ENCODE measurements at places on chromosomes 6 and 20.

- DNase-seq, result no peak
Observed at GRCh38 chr20:56764671-56765070, 135.6 kb downstream of the TFAP2C start.

DNA sequence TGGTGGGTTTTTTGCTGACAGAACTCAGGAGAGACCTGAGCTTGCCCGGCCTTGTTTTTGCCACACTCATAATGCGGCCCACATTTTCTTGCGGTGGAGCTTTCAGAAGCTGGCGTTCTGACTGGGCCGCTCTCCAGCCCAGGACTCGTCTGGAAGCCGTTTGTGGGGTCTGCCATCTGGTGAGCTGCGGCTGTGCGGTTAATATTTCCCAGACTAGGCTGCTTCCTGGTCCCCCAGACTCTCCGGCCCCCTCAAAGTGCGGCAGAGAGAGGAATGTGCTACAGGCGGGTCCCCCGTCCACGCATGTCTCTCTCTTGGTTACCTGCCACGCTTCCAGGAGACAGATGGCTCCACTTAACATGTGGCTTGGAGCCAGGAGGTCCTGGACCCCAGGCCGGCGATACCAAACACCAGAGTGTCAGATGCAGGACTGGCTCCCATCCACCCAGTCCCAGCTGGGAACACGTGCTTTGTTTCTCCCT lies 128.9 kb upstream of the PMEPA1 start:
- peak; percentile 97 for DNase-seq

- DNase-seq, result peak; percentile 60
Observed at GRCh38 chr20:49690899-49691620, 22.6 kb downstream of the B4GALT5 start.

DNA sequence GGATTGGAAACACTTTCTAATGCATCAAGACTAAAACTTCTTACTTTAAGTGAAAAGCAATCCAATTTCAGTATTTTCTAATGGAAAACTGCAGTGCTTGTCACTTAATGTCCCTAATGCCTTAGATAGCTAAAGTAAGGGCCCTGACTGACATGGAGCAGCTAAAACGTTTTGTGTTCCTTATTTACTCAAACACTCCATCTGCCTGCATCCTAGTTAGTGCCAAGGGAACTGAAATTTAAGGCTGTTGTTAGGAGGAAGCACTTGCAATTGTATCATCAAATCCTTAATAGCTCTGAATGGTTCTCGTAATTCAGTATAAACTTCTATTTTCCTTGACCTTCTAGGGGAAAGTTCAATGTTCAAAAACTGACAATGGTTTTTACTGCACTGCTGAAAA lies 127.4 kb downstream of the GJA10 start:
- DNase-seq, result no peak

DNA sequence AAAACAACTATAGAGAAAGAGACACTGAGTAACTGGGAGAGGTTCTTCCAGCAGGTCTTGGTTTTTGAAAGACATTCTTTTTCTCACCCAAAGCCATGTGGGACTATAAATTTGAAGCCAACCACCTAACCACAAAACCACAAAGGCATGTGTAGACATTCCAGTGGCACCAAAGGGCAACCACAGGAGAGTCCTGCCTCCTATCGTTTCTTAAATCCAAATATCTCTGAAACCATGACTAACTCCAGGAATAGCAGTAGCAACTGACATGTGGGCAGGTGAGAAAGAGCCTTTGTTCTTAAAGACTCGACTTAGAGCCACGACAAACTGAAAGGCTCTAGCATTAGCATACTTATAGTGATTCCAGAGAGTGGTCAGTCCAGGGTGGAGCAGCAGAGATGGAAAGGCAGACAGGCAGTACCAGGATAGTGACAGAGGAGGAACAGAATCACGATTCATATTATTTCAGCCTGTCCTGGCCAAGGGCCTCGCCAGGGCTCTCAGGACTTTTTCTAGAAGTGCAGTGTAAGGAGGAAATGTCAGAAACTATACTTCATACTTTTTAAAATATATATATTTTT lies 9.4 kb upstream of the COL9A1 start:
- peak; percentile 89 for DNase-seq

DNA sequence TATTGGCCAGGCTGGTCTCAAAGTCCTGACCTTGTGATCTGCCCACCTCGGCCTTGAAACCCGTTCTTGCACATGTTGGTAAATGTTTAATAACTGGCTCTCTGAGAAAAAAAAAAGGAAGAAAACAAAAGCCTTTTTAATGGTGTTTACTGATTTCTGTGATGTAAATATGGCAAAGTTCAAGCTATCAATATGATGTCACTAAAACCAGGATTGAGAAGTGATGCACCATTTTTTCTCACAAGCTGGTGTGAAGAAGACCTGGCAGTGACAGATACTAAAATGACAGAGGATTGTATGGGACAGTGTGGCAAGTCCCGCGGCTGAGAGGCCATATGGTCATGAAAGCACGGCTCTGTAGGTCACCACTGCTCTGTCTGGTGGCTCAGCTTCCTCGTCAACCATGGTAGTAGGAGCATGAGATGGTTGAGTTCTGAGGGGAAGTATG lies 196.3 kb upstream of the SUPT3H start:
- DNase-seq, result no peak

GRCh38 chr6:37897321-37897720 lies 77.8 kb downstream of the ZFAND3 start:
- DNase-seq, result peak; percentile 55

GRCh38 chr6:7535498-7535897 lies 6.0 kb upstream of the DSP start:
- peak; percentile 78 for DNase-seq

GRCh38 chr6:165096209-165096608 lies 213.2 kb downstream of the C6orf118 start:
- no peak for DNase-seq

GRCh38 chr6:82363428-82364086 lies at the start of gene TPBG:
Gene TPBG, plus strand, starts transcription at chr6:82363817. Its CDS starts 1,145 bp downstream, at chr6:82364962.
- peak; percentile 91 for DNase-seq

DNA sequence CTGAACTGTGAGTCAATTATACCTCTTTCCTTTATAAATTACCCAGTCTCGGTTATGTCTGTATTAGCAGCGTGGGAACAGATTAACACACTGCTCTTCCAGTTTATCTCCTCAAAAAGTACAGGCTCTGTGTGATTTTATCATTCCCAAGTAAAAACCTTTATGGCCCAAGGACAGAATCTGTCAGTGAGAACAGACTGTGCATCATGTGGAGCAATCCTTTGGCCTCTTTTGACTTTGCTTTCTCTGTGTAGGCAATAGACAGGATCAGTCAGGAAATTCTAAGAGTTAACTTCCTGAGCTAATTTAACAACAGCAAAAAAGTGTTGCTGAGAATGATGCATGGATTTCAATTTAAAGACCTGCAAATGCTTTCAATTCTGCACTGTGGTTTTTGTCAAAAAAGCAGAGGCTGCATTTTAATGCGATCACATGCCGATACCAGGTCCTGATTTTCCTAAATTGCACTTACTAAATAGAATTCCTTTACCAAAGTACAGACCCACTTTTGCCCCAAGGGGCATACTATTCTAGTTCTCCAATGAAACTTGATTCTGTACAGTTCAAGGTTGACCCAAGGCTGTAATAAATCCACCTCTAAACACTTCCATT lies 246.7 kb upstream of the MARCKS start:
- no peak for DNase-seq

DNA sequence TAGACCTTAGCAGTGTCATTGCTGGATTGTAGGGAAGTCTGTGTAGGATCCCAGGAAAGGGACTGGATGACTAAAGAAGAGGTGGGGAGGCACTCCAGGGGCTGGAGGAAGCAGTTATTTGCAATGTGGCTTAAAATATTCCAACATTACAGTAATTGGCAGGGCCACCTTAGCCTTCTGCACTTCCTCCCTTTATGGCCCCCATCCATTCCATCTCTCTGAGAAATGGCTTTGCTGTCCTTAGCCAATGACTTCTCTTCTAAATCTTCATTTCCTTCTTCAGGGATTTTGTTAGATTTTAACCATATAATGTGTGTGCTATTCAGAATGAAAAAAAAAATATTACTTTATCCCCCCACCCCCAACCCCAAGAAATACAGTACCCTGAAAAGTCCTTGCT lies 6.4 kb downstream of the ADGRF5 start:
- no peak for DNase-seq

GRCh38 chr6:85396159-85396808 lies 53.6 kb upstream of the NT5E start:
- no peak for DNase-seq

DNA sequence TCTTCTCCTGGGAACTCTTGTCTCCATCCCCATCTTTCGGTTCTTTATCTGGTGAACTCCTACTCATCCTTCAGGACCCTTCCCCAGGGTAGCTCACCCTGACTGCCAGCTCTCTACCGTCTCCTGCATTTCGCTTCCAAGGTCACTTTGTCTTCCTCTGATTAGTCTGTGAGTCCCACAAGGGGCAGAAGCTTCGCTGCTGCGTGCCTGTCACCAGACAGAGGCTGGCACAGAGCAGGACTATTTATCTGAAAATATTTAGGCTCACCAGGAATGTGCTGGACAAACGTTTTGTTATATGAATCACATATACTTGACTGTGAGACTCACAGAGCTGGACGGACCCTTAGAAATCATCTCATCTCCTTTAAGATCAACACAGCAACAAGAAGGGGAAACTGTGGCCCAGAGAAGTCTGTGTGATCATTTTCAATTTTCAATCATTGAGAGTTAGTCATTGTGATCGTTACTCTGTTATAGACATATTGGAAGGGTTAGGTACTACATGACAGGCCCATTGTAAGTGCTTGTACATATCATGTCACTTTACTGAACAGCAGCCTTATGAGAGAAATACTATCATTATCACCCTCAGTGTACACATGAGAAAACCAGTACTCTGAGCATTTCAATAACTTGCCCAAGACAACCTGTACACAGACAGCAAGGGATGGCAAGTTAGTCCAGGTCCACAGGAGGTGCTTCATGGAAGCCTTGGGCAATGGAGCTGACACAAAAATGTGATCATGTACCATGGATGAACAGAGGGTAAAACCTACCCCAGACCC lies 51.4 kb downstream of the JPH2 start:
- DNase-seq, result no peak

DNA sequence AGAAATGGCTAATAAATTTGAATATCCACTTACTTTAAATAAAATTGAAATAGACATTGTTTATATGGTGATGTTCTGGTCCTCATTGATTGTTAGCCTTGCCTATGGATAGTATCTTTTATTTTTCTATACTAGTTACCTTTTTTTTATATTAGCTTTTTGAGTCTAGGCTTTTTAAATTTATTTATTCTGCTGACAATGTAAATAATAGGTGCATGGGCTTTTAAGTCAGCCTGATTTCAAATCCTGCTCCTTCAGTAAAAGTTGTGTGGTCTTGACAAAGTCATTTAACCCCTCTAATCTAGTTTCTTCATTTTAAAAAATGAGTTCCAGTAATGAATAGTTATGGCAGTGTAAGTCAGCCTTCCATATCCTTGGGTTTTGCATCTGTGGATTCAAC lies 38.6 kb downstream of the FAM162B start:
- no peak for DNase-seq

- peak; percentile 46 for DNase-seq
Observed at GRCh38 chr20:8361006-8361652, 229.1 kb downstream of the PLCB1 start.

- no peak for DNase-seq
Observed at GRCh38 chr6:122713138-122713537, 66.4 kb upstream of the FABP7 start.

- no peak for DNase-seq
Observed at GRCh38 chr6:86581833-86582232, 355.5 kb upstream of the HTR1E start.

GRCh38 chr6:49072146-49072545 lies 390.9 kb downstream of the MMUT start:
- no peak for DNase-seq

DNA sequence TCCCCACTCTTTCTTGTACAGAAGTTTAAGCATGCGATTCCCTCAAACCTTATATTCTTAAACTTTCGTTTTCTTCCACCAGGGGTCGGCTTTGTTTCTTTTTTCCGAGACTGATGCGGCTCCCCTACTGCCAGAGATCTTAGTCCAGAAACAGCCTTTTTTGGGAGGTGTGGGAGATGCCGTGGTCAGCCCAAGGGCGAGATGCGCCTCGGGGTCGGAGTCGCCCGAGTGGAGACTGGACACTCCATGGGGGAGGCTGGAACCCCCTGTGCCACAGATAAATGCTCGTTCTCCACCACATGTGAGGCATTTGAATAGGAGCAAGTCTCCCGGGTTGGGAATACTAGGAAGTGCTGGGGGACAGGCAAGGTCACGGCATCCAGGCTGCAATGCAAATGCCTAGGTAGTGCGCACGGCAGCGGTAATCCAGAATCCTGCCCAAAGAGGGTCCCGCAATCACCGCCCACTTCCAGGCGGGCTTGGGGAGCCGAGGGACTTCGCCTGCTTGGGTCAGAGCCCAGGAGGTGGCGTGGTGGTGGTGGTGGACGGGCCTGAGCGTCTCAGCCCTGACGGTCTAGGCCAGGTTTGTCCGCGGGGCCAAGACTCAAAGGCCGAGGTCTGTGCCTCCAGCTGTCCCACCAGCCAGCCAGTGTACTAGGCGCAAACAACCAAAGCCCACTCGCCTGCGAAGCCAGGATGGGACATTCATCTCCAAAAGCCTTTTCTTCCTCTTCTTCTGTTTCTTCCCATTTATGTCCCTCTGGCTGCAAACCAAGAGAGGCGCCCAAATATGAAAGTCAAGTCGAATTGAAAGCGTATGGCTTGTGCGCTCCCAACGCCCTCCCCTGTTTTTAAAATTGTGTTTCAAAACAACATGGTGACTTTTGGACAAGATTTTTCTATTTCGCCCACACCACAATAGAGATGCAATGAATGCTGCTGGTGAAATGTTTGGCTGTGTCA lies 39.3 kb upstream of the OSTM1 start:
- peak; percentile 54 for DNase-seq

GRCh38 chr6:168130168-168130696 lies 51.2 kb upstream of the FRMD1 start:
- DNase-seq, result no peak

- DNase-seq, result no peak
Observed at GRCh38 chr6:45706319-45706718, 309.3 kb downstream of the CLIC5 start.

DNA sequence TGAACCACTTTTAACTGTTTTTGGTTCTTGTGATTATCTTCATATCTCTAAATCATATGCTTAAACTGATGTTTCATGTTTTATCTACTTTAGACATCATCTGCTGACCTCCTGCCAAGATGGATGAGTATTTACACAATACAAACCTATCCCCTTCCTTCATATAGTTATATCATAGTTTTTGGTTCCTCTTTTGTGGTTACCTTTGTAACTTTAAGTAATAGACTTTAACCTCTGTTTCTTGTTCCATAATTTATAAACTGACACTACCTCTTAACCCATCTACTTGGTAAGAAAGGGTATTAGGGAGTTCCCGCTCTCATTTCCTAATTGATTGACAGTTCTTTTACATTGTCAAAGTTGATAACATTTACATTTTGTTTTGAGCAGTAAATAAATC lies 11.9 kb downstream of the PCMT1 start:
- DNase-seq, result no peak

DNA sequence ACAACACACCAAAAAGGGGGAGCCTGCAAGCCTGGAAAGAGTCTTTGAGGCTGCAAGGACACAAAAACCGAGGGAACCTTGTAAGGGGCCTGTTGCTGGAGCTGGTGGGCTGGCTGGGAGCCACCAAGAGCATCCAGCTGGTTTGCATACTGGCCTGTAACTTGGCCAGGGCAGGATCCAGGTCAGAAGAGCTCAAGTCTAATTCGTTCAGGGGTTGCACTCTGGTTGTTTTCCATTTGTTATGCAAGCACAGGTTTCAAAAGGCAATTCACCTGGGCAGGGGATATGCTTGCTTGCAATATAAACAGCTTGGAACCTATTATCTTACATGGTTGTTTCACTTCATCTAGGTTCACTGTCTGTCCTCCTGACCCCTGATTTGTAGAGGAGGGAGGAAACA lies 98.3 kb upstream of the GCM1 start:
- no peak for DNase-seq

GRCh38 chr6:24648276-24648675 lies 2.3 kb upstream of the KIAA0319 start:
- no peak for DNase-seq

Measured in fibroblast of upper back skin (primary cell).